ENCODE measurements at places on chromosomes 6 and 20. TPM values are rescaled to one million over a fixed set of nuclear protein-coding genes. Genes with fewer than 3 reads are reported as not detected.

DNA sequence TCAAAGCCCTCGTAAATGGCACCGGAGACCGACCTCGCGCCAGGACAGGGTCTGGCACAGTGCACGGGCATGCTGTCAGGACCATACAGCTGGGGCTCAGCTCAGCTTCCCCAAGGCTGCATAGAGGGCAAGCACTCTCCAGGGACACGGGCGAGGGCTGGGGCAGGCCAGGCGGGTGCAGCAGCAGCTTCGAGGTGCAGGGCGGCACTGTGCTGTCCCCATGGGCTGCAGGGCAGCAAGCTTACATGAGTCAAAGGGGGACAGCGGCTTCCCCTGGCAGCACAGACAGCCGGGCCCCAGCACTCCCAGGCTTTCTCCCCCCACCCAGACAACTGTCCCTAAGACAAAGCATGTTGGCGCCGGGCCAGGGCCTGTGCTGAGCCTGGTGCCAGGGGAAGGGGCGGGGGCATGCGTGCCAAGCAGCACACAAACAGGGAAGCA is 25.7 kb downstream of the PSMG4 start:
- H3K4me1 ChIP-seq: peaks cover 7% of the 10 kb centered on the region
- no peak overlapping the region for H3K27ac ChIP-seq
- no peak for DNase-seq
- H3K27me3 ChIP-seq: no peaks in the 10 kb centered on the region
- H3K4me3 ChIP-seq: no peak overlapping the region

DNA sequence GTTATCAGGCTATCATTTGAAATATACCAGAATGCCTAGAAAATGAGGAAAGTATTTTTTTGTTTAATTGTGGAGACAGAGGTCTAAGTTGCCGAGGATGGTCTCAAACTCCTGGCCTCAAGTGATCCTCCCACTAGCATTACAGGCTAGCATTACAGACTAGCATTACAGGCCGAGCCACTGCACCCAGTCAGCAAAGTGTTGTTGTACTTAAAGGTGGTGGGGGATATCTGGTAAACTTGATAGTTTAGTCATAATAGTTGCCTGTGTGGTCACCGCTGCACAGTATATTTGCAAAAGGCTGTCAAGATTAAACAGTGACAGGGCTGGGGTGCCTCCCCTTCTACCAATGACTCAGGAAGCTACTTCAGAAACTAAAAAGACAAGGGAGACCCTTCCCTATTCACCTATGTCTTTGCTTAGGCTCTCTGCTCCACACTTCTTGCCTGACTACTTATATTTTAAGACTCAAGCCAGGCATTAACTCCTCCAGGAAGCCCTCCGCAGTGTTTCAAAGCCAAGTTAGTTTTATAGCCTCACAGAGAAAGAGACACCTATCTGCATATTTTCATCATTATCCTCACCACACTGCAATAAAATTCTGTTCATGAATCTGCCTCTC is 3.1 kb upstream of the AKIRIN2 start:
- DNase-seq: no peak
- H3K27ac ChIP-seq: no peak overlapping the region
- no peaks in the 10 kb centered on the region for H3K27me3 ChIP-seq
- peaks cover 6% of the 10 kb centered on the region for H3K4me1 ChIP-seq
- no peaks in the 10 kb centered on the region for H3K36me3 ChIP-seq
- no peak overlapping the region for H3K4me3 ChIP-seq

The RWDD1 gene
- total RNA-seq: 27.8 TPM

The ASIP gene
- 2.1 TPM for total RNA-seq

The OOEP gene
- total RNA-seq: 14.1 TPM

Measured in testis (tissue), 5 donors.